ENCODE measurements at places on chromosomes 1 and 21.

- peak; percentile 12 for DNase-seq
Observed at GRCh38 chr1:27192039-27192529, 37.2 kb upstream of the SLC9A1 start.

DNA sequence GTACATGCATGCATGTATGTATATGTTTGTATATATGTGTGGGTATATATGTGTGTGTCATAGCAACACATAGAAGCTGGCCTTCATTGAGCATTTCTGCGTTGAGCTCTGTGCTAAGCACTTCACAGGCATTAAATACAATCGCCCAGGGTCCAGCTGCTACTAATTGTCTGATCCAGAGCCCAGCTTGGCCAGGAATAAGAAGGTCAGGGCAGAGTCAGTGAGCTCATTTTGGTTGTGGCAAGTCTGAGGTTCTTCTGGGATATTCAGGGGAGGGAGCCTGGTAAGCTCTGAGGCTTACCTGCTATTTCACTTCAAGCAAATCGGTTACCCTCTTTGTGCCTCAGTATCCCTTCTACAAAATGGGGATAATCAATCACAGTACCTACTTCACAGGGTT is 59.6 kb downstream of the FOXO6 start:
- no peak for DNase-seq

- no peak for DNase-seq
Observed at GRCh38 chr1:161844696-161845095, 78.6 kb downstream of the ATF6 start.

GRCh38 chr21:43289966-43290365 is 121.2 kb downstream of the CRYAA start:
- DNase-seq: no peak

DNA sequence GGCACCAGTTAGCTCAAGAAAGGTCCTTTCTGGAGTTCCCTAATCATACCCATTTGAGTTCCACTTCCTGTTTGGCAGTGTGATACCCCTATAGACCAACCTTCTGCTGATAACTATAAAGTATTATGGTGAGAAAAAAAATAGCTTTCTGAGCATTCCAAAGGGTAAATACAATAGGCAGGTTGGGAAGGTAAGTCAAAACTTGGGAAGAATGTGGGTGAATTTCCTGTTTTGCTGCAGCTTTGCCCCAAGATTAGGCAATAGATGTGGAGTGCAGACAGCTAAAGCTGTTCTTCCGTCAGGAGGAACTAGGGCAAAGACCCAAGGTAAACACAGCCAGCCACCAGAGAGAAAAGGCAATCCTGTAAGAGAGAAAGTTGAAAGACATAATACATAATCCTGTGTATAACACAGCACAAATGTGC is 49.9 kb upstream of the GUCA2A start:
- DNase-seq: peak; percentile 91

DNA sequence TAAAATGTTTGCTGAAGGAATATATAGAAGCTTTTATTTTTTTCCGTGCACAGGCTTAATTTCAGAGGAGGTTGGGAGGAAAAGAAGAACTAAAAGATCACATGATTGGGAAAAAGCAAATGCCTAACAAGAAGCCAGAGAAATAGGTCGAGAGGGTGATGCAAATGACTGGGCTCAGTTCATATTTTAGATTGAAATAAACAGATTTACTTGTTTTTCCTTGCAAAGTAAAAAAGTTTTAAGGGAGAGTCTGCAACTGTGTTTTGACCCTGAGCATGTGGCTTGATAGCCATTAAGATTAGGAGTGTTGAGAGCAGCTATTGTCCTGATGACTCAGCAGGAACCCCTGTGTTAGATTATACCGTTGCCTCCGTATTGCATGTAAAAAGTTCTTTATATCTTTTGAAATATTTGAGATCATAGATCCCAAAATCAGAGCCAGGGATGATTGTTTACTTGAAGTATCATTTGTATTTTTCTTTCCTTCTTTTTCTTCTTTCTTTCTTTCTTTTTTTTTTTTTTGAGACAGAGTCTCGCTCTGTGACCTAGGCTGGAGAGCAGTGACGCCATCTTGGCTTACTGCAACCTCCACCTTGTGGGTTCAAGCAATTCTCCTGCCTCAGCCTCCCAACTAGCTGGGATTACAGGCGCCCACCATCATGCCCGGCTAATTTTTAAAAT is 20.2 kb downstream of the CLIC4 start:
- peak; percentile 66 for DNase-seq

- DNase-seq: no peak
Observed at GRCh38 chr1:155022927-155023236, 10.7 kb downstream of the DCST2 start.

DNA sequence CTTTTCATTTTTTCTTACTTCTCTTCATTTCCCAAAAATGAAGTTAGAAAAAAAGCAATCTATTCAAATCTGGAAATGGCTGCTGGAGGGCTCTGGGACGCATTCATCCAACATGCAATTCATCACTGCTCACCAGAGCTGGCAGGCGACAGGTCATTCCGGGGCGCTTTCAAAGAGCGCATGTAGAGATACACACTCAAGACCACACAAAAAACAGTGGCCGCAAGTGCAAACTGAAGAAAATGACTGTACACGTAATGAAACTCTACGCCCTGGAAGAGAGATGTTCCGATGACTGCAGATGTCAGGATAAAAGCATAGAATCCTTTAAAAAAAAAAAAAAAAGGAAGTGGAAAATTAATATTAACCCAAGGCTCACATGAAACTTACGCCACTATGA is 15.5 kb downstream of the LBR start:
- no peak for DNase-seq

DNA sequence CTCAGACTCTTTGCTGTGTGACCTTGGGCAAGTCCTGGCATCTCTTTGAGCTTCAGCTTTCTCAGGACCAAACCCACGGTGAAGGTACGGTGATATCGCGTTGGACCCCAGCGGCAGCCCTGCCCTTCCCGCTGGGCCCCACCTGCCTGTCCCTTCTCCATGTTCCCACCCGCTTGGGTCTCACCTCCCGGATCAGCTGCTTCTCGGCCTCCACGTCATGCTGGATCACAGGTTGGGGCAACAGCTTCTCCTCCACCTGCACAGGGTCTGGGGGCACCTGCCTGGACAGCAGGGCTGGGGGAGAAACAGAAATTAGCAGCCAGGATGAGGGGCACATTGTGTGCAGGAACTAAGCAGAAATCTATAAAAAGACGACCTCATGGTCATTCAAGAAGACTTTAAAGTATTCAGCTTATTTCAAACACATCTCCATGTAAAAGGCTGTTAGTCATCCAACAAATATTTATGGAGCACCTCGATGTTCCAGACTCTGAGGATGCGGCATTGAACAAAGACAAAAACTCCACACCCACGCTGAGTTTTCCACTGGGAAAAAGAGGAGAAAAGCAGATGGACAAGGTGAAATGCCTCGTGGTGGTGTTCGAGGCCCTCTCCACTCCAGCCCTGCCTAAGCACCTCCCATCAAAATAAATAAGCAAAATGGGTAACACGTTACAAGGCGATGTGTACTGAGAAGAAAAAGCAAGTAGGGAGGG is 19.5 kb downstream of the KIF17 start:
- DNase-seq: peak; percentile 41

GRCh38 chr1:168454211-168454815 is 89.5 kb downstream of the XCL2 start:
- no peak for DNase-seq

DNA sequence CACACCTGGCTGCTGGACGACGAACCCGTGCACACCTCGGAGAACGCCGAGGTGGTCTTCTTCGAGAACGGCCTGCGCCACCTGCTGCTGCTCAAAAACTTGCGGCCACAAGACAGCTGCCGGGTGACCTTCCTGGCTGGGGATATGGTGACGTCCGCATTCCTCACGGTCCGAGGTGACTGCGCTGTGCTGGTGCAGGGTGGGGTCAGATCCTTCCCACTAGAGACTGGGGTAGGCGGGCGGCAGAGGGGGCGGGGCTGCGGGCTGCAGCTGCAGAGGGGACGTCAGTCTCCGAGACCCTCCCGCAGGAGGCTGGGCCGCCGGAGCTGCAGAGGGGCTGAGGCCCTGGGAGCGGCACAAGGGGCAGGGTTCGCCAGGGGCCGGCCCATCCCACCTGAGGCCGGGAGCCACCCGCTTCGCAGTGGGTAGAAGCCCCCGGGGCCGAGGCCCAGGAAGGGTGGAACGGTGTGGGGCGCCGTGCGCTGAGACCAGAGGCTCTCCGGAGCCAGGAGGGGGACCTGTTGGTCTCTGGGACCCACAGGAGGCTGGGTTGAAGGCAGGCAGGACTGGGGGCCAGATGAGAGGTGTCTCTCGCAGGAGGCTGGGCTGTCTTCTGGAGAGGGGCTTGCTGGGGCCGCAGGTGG is 90.6 kb downstream of the TRIM11 start:
- DNase-seq: no peak

- peak; percentile 61 for DNase-seq
Observed at GRCh38 chr1:202692959-202693555, 17.2 kb downstream of the SYT2 start.

- DNase-seq: no peak
Observed at GRCh38 chr21:18138507-18138906, 106.1 kb upstream of the CHODL start.

- no peak for DNase-seq
Observed at GRCh38 chr1:110671361-110671760, 3.4 kb downstream of the KCNA3 start.

DNA sequence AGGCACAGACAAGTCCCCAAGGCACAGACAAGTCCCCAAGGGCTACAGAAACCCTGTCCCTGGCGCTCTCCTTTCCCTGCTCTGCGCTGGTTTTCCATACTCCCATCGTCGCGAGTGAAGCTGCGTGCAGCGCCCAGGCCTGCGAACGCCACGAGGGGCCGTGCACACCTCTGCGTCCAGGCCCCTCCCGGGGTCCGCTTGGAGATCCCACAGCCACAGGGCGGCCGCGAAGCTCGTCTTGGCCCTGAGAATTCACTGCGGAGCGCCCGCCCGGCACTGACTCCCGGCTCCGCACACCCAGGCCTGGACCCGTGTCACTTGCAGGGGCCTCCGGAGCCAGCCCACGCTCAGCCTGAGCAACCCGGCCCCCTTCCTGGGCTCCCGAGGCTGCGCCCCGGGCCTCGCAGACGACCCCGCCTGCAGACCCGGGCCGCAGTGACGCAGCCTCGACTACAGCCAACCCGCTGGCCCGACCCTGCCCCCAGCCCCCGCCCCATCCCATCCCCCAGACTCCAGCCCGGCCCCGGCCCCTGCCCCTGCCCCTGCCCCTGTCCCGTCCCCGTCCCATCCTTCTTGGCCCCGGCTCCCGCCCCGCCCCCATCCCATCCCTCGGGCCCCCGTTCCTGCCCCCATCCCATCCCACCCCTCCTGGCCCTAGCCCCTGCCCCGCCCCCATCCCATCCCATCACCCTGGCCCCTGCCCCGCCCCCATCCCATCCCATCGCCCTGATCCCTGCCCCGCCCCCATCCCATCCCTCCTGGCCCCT is 841 bp downstream of the POFUT2 start:
- no peak for DNase-seq

DNA sequence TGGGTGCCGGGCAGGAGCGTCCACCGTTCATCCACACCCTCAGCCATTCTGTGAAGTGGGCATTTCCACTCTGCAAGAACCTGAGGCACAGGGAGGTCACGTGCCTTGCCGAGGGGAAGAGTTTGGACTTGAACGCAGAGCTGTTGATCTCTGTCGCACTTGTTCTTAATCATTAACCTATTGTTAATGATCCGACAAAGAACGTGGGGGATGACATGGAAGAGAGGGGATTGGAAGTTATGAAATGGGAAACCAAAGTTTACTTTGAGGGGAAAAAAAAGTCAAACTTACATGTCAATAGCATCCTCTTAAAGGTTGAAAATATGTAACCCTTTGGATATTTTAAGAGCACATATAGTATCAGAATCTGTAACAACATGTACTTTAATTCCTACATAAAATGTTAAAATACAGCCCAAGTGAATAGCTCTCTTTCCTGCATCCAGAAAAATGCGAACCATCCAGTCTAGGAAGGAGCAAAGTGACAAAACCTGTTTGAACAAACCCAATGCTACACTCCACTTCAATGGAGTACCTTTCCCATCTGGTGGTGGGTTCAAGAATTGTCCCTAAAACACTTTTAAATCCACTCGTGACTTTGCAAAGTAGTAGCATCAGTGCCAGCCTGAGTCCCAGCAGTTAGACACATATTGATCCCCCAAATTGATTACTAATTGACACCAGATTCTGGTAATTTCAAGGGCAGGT is 75.5 kb downstream of the SETD4 start:
- DNase-seq: no peak

DNA sequence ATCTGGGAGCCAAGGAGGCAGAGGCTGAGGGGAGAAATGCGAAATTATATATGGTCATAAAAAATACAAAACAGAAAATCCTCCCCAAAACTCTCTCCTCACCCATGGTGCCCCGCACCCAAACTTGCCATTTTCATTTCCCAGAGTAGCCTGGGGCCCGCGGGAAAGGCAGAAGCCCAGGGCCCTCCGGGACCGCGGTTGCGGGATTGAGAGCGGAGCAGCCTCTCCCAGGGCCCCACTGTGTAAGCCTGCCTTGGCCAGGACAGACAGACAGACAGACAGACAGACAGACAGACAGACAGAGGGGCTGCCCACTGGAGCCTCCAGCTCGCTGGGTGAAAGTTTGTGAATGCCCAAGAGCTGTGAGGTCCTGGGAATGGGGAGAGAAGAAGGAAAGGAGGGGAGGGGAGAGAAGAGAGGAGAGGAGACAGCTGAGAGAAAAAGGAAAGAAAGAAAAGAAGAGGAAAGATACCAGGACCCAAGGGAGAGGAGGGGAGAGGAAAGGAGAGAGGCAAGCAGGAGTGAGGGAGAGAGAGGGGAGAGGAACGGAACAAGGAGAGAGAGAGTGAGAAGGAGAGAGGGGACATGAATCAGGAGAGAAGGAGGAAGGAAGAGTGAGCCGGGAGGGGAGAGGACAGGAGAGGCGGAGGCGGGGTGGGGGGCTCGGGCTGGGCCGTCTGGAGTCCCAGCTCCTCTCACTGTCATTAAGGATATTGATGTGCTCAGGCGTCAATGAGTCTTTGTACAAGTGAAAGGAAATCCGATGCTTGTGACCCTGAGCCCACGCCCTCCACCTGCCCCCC is 69.3 kb upstream of the CASZ1 start:
- DNase-seq: no peak

GRCh38 chr1:22736501-22737080 is 26.0 kb downstream of the EPHB2 start:
- DNase-seq: no peak

DNA sequence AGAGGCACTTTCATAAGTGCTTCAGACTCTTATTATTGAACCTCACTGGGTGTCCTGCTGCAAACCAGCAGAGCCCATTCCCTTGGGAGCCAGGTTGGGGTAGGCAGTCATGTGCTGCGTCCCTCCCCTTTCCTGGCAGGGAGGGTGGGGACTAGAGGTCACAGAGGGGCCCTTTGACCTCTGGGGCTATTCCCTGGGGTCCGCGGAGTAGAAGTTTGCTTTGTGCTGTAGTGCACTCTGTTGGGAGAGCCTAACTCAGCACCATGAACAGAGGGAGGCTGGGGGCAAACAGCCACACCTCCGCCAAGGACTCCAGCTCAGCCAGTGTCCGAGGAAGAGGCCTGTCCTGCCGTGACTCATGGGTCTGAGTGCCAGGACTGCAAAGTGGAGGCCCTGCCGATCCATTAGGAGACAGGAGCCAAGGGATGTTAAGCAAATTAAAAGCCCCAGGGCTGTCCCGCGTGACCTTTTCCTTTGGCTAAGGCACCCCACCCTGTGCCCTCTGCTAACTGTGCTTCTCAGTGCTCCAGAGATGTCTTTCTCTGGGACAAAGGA is 3.0 kb upstream of the IGSF21 start:
- no peak for DNase-seq

Measured in iris pigment epithelial cell (primary cell).